ENCODE measurements at places on chromosomes 2 and 18.
A peak's percentile ranks its signal among the peaks of the same experiment; 100 is the strongest.

- no peak for DNase-seq
Observed at GRCh38 chr18:23971666-23972230, 42.8 kb upstream of the TTC39C start.

DNA sequence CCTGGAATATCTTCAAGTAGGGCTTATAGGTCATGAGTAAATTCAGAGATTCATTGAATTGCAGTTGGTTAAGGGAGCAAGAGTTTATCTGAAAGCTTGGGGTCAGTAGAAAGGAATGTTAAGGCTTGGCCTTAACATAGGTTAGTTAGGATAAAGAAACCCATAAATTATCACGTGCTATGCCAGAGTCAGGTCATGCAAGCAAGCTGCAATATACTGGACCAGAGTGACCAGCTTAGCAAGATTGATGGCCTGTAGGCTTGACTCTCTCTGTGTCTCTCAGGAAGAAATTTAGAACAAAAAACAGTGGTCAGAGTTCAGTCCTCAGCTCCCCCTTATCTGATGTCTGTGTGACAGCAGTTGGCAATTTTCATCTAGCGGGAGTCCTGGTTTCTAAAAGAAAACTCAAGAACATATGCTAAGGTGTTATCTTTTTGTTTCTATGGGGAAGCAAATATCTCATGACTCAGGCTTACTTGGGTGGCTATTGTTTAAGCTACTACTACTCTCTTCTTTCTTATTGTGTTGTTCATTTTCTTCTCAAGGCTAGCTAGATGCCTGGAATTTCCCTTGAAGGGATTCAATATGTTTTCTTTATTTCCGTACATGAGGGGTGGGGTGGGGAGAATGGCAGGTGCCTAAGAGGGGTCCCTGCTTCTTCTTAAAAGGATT is 28.7 kb upstream of the MARCO start:
- DNase-seq: no peak

GRCh38 chr2:24744356-24744755 is 48.8 kb downstream of the PTRHD1 start:
- no peak for DNase-seq

- no peak for DNase-seq
Observed at GRCh38 chr2:205586626-205587025, 95.7 kb upstream of the NRP2 start.

- DNase-seq: no peak
Observed at GRCh38 chr2:173803449-173803848, 161.7 kb downstream of the SP3 start.

- DNase-seq: no peak
Observed at GRCh38 chr2:23157812-23158211, 227.2 kb upstream of the KLHL29 start.

DNA sequence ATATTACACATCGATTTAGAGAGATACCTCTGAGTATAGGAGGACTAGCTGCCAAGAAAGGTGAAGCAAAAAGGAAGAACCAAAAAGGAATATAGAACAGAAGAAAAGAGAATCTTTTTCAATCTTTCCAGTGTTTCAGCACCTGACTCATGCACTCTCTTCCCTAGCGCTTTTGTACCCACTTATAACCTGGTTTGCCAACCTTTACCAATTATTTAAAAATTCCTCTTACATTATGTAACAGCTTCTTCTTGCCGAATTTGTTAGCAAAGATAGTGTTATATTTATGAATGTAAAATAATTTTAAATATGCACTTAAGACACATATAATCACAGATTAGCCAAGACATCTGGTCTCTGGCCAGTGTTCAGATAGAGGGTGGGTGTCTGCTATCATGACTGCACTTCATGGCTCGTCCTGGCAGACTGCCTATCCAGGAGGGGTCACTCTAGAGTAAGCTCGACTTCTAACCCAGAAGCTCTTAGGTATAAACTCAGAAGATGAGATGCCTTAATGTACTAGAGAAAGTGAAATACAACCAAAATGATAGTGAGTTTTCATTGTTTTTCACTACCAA is 122.9 kb downstream of the ATAD2B start:
- peak; percentile 10 for DNase-seq

DNA sequence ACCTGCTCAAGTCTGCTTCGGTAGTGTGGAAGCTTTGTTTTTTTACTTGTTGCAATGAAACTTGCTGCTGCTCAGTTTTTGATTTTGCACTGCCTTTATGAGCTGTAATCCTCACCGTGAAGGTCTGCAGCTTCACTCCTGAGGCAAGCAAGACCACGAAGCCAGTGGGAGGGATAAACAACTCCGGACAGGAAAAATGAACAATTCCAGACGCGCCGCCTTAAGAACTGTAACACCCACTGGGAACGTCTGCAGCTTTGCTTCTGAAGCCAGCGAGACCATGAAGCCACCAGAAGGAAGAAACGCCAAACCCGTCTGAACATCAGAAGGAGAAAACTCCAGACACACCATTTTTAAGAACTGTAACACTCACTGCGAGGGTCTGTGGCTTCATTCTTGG is 245.7 kb upstream of the REG3G start:
- DNase-seq: no peak

- no peak for DNase-seq
Observed at GRCh38 chr2:31397094-31397493, 17.4 kb downstream of the XDH start.

DNA sequence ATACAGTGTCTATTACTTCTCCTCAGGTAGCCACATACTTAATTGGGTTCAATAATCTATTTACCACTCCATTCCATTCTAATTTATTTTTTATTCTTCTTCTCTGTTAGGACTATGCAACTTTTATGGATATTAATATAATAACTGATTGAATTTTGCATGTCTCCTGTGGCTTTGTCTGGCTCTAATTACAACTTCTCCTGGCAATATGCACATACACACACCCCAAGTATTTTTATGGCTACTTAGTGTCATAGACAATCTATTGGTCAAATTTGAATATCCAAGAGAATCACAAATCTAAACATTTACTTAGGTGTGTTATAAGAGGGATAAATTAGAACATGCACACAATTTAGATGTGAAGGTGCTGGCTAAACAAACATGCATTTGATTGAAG is 73.1 kb downstream of the BOD1L2 start:
- DNase-seq: no peak

DNA sequence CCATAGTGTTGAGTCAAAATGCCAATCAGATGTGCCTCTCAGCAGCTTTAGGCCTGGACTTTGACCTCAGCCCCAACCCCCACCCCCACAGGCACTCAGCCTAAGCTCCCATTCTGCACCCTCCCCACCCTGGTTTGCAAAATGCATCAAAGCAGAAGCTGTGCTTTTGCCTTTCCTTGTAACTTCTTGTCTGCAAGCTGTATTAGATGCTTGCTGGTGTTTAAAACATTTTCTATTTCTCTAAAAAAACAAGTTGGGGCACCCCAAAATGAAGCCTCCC is 26.6 kb upstream of the STEAP3 start:
- no peak for DNase-seq

- no peak for DNase-seq
Observed at GRCh38 chr2:95276888-95277245, 2.6 kb downstream of the PROM2 start.

- DNase-seq: no peak
Observed at GRCh38 chr2:124269348-124269747, 244.3 kb downstream of the CNTNAP5 start.

DNA sequence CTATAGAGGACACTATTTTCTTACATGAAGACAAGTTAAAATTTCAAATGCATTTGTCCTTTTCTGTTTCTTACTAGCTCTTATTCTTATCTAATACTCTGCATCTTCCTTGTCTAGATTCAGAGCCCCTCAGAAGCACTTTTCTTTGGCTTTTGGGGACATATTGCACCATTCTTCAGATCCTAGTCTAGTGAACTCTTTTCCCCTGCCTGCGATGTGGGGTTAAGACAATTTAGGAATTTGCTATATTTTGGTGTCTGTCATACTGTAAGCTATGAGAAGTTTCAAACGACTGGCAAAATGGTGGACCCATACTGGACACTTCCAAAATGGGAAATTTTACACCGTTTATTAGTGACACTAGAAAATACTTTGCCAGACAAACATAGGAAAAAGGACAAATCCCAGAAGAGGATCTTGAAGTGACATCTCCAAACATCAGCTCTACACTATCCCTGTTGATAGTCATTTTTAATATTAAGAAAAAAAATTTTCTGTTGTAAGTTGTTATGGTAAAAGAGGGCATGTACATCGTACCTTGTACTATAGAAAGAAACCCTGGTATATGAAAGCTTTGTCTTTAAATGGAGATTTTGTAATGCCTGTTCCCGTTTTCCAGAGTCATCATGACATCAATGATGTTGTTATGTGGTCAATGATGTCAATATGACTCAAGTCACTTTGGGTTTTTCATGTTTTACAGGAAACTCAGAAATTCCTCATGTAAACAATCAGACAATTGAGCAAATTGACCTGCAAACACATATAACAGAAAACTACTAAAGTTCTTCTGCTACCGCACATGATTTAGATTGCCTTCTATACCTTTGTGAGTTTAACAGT is 4.4 kb upstream of the KYNU start:
- DNase-seq: no peak

DNA sequence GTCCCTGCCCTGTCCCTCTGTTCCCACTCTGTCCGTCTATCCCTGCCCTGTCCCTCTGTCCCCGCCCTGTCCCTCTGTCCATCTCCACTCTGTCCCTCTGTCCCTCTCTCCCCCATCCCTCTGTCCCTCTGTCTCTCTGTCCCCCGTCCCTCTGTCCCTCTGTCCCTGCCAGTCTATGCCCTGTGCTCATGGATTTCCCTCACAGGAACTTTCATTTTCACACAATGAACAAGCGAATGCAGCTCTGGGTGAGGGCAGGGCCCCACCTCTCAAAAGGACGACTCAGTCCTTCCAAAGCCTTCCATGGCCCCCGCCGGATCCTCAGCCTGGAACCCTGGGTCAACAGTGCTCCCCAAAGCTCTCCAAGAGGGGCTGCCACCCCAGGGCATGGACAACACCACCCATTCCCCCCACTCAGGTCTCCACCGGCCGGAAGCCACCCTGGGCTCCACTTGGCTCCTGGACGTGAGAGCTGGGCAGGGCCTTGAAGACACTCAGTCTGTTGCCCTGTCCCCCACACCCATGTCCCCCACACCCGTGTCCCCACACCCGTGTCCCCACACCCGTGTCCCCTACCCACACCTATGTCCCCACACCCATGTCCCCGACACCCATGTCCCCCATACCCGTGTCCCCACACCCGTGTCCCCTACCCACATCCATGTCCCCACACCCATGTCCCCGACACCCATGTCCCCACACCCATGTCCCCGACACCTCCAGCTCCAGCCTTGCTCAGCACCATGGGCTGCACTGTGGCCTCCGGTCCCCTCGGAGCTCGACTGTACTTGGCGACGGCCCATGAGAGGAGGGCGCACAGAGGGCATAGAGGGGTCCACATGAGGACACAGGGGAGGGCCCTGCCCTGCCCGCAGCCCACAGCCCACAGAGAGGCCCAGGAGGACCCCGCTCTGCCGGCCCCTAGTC is 156.0 kb downstream of the PXDN start:
- no peak for DNase-seq

- DNase-seq: no peak
Observed at GRCh38 chr2:165009466-165009865, 54.1 kb upstream of the SLC38A11 start.

GRCh38 chr2:234091883-234092282 is 41.4 kb downstream of the SPP2 start:
- DNase-seq: no peak
